ENCODE measurements at places on chromosomes 5 and 9.

DNA sequence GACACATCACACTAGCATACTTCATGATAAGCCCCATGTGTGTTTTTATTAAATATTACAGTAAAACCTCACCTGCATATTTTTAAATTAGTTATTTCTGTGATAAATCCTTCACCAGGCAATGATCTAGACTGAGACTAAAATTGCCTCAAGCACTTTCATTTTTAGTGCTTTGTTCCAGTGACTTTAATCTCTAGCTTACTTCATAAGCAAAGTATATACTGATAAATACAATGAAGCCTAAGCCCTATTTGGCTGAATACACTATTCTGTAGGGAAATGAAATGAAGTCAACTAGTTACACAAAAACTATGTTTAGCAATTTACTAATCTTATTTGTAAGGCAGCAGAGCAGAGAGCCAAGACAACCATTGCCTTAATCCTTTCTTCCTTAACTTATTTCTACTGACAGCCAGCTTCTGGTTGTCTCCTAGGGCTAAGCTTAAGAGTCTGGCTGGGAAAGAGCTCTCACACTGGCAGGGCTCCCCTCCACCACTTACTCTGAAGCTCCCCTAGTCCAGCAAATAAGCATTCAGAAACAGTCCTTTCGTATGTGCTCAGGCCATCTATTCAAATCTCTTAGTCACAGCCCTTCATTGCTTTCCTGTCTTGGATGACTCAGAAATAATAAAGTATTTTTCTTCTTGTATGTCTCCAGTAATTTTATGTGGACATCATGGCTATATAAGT, 31.4 kb upstream of the MTAP start:
- DNase-seq = no peak

GRCh38 chr5:52743529-52743928, 44.2 kb upstream of the ITGA1 start:
- no peak for DNase-seq

- DNase-seq = no peak
These were observed 101.9 kb upstream of the SLC44A1 start for GRCh38 chr9:105142406-105143135.

- no peak for DNase-seq
These were observed 92.1 kb downstream of the PBX3 start for GRCh38 chr9:125839317-125839716.

- DNase-seq = peak; percentile 6
These were observed 45.8 kb downstream of the THOC3 start for GRCh38 chr5:175922192-175922885.
